GDM1 (cell line): ENCODE measurements at places on chromosomes 16 and 17.
A peak's percentile ranks its signal among the peaks of the same experiment; 100 is the strongest.

- DNase-seq, result no peak
These were observed 12.9 kb upstream of the MED13 start for GRCh38 chr17:62078009-62078408.

DNA sequence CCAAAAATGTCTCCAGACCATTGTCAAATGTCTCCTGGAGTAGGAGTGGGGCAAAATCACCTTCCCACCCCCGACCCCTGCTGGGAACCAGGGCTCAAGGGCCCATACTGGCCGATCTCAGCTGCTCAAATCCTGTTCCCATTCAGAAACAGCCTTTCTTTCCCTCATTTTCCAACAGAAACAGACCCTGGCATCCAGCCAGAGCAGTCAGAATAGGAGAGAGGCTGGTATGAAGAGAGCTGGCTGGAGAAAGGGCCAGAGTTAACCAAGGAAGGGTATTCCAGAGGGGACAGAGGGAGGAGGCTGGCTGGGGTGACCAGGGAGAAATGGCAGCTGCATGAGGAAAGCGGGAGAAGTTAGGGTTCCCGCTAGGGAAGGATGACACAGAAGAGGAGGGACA lies 199.1 kb downstream of the XYLT1 start:
- DNase-seq, result no peak

GRCh38 chr17:42780851-42781638 lies 635 bp downstream of the WNK4 start:
- DNase-seq, result no peak

- no peak for DNase-seq
These were observed 9.5 kb downstream of the FOXF1 start for GRCh38 chr16:86519649-86520316.

DNA sequence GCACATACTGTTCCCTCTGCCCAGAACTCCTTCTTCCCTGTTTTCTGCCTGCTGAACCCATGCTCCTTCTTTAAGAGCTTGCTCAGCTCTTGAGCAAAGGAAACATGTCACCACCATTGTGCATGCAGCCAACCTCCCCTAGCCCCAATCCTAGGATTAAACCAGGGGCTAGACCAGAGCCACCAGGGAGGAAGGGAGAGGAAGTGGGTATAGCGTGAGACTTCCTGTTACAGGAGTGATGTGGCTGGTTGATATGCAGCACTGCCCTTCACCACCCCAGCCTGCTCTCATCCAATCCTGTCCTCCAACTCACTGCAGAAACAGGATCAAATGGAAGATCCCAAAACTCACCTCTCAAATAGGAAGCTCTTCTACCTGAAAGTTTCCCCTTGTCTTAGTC lies 67.1 kb upstream of the CDH5 start:
- DNase-seq, result no peak

DNA sequence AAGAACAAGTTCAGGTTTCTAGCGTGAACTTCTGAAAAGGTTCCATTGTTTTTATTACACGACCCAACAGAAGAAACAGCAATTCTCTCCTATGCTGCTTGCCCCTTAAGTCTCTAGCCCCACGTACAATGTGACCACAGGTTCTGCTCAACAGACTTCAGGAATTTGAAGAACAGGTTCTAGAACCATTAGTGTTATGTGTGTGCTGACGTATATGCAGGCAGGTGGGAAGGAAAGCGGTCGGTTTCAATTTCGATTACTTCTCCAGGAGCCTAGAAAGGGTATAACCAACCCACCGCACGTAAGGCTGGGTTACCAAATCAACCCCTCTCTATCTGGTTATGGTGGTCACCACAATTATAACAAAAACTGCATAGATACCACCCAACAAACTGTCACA lies 39.4 kb downstream of the XPO6 start:
- DNase-seq, result no peak

DNA sequence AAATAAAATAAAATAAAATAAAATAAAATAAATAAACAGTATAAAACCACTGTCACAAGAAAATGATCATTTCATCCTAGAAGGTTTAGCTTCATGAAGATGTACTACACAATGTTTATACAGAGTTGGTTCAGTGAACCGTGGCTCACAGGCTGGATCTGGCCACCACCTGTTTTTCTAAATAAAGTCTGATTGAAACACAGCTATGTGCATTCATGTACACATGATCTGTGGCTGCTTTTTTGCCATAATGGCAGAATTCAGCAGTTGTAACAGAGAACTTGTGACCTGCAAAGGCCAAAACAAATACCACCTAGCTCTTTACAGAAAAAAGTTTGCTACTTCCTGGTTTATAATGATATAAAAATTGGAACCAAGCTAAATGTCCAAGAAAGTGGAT lies 12.6 kb upstream of the RPRML start:
- DNase-seq, result no peak

DNA sequence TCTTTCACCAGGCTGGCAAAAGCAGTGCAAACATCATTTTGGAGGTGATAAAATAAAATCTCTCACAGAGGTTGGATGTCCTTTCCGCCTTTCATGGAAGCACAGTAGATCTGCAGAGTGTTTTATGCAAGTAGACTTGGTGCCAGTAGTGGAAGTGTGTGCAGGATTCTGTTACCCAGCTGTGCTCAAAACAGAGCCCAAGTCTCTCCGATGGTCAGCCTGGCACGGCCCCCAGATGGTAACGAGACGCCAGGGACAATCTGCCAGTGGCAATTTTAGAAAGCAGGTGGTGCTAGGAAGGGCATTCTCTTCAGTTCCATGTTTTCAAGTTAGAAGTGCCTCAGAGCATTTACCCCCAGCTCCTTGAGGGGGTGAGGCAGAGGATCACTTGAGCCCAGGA lies 1.5 kb upstream of the MTHFSD start:
- no peak for DNase-seq

GRCh38 chr17:28008513-28008912 lies 34.0 kb upstream of the NLK start:
- peak; percentile 13 for DNase-seq

DNA sequence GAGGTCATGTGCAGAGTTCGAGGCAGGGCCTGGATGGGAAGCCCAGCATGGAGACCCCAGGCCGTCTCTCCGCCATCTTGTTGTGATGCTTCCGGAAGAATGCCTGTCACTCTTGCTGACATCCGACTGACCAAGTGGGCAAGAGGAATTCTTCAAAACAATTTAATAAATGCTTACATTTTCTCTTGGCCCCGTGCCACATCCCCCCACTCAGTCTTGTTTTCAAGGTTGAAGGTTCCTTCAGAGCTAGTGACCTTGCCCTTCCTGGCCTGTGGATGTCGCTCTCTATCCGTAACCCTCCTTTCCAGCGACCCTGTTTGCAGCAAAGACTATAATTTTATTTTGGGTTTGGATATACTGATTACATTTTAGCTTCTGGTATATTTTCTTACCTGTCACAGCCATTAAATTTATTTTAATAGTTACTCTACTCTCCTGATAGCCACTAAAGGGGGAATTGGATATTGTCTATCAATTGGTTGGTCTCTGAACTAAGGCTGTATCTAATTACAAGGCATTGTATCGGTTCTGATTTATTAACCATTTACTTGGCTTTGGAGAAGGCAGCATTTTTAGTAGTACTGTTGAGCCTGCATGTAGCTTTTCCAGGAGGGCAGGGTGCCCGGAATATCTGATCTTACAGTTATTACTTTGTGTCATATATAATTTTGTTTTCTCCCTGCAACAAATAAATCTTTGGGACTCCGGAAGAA lies 264.5 kb downstream of the WWOX start:
- DNase-seq, result no peak

- DNase-seq, result no peak
These were observed 13.1 kb upstream of the ETV4 start for GRCh38 chr17:43559161-43559816.

DNA sequence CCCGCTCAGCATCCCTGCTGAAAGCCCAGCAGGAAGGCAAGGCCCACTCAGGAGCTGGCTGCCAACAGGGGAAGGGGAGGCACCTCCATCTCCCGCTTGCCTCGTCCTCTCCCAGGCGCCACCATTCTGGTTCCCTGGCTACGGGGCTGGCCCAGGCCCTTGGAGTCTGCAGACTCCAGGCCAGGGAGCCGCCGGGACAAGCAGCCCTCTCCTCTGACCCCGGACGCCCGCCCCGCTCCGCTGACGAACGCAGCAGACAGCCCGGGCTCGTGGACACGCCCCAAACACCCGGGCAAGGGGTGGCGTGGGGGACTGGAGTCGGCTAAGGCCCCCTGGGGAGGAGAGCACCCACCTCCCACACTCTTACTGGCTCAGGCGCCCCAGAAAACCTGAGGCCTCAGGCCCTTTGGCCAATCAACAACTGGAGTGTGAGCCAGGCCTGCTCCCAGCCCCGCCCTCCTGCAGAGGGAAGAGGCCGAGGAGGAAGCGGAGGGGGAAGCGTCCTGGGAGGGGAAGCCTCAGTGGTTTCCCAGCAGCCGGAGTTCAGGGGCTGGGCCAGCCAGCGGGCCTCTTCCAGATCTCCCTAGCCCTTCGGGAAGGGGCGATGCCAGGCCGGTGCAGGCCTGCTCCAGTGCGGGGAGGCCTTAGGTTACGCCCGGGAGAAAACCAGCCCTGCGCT lies 4.2 kb downstream of the MNT start:
- peak; percentile 96 for DNase-seq

DNA sequence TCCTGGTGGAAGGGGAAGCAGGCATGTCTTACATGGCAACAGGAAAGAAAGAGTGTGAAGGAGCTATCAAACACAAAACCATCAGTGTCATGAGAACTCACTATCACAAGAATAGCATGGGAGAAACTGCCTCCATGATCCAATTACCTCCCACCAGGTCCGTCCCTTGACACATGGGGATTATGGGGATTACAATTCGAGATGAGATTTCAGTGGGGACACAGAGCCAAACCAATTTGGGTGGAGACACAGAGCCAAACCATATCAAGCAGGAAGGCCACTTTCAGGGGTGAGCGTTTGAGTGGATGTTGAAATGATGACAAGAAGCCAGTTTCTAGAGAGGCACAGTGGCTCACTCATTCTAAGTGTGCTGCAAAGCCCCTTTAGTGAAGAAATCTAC lies 143.8 kb downstream of the CPPED1 start:
- DNase-seq, result no peak

GRCh38 chr17:29384901-29385300 lies 5.3 kb upstream of the TAOK1 start:
- DNase-seq, result no peak

DNA sequence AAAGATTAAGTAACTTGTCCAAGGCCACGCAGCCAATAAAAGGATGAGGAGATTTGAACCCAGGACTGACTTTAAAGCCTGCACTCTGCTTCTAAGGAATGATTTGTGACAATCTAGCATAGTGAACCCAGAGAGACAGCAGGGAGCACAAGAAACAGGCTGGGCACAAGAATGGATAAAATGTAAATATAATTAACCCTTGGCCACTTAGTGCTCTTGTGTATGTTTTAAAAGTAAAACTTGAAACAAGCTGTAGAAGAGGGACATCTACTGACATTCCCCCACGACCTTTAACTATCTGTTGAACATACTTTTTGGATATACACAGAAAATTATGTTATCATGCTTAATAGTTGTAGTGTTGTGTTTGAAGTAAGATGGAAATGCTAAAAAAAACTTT lies 141.9 kb upstream of the PMFBP1 start:
- no peak for DNase-seq

DNA sequence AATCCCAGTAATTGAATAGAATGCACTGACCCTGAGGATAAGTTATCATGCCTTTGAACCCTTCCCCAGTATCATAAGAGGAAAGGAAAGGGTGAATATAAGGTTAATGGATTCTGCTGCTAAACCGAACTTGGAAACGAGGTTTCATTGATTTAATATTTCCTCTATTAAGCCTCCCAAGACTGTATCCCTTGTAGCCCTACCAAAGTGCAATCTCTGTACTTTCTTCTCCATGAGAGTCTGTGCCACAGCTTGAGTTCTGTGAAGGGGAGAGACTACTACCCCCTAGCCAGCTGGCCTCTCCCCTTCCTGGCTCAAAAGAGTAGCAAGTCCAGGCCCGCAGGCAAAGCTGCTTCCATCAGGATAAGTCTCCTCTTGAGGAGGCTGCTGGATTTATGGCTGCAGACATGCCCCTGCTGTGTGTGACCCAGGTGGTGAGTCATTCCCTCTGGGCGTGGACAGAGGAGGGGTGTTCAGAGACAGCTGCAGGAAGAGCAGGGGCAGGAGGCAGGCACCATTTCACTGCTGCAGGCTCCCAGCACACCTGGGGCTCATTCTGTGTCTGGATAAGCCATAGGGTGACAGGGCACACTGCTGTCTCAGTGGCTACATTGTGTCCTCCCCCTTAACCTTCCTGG lies 58.4 kb downstream of the TOM1L2 start:
- peak; percentile 24 for DNase-seq

DNA sequence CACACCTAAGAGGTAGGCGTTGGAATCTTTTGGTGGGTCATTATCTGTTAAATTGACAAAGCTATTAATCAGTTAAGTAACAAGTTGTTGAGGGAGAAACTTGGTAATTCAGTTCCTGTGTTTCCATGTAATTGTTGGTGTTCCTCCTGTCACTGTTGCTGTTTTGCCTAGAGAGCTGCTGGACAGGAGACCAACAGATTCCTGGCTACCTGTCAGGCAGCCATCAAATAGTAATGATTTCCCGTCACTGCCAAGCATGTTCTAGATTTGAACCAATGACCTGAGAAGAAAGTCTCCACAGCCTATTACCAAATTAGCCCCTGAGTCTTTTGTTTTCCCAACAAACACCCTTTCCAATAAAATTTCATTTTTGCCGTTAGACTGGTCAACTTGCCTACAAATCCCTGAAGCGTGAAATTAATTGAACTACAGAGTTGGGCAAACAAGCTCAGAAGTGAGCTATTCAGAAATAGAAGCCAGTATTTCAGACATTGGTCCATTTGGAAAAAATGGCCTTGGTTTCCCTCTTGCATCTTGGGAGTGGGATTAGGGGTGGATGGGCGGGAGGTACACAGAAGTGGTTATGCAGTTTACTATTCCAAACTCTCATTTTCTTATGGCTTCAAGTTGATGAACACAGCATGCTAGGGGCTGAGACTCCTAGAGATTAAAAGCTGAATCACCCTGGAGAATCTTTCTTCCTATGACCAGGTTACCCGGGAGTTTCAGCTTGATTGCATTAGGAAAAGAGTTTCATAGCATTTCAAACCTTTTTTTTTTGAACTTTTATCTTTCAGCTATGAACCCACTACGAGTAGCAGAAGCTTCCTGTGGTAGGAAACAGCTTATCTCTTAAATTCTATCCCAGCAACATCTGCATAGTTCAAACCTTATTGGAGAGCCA lies 262.8 kb upstream of the MAF start:
- DNase-seq, result no peak

DNA sequence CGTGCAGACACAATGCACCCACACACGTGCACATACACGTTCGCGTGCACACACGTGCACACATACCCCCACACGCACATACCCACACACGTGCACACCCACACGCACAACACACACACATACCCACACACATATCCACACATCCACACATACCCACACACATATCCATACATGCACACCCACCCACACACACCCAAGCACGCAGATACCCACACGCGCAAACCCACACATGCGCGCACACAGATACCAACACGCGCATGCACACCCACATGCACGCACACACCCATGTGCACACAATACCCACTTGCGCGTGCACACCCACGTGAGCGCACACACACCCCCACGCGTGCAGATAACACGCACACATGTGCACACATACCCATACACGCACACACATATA lies 26.8 kb upstream of the PVALEF start:
- DNase-seq, result no peak
